ENCODE measurements at places on chromosomes 3 and 15.
A peak's percentile ranks its signal among the peaks of the same experiment; 100 is the strongest.

DNA sequence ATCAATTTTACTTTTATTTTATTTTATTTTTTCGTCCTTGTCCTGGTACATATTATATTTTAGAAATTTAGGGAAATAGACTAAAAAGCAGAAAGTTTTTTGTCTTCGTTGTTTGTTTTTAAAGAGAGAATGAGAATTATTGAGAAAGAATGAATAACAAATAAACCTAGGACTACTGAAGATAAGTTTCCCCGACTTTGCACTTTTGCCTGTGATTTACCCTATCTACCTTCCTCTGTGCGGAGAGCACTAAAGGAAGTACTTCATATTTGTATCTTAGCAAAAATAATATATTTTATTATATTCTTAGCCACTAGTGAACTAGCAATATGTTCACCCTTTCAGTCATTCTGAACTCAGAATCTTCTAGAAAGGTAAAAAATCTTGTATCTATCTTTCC is 60.6 kb downstream of the ECT2 start:
- DNase-seq: no peak

DNA sequence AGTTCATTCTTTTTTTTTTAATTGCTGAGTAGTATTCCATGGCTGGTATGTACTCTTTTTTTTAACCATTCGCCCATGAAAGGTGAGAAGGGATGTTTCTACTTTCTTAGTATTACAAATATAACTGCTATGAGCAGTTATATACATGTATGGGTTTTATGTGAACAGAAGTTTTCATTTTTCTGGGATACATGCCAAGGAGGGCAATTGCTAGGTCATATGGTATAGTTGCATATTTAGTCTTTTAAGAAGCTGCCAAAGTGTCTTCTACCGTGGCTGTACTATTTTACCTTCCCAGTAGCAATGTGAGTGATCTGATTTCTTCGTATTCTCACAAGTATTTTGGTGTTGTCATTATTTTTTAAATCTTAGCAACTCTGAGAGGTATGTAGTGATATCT is 11.2 kb upstream of the KLHL40 start:
- DNase-seq: no peak

GRCh38 chr3:94156626-94157025 is 93.8 kb downstream of the NSUN3 start:
- no peak for DNase-seq

GRCh38 chr3:189488241-189488767 is 142.9 kb upstream of the TP63 start:
- DNase-seq: no peak

DNA sequence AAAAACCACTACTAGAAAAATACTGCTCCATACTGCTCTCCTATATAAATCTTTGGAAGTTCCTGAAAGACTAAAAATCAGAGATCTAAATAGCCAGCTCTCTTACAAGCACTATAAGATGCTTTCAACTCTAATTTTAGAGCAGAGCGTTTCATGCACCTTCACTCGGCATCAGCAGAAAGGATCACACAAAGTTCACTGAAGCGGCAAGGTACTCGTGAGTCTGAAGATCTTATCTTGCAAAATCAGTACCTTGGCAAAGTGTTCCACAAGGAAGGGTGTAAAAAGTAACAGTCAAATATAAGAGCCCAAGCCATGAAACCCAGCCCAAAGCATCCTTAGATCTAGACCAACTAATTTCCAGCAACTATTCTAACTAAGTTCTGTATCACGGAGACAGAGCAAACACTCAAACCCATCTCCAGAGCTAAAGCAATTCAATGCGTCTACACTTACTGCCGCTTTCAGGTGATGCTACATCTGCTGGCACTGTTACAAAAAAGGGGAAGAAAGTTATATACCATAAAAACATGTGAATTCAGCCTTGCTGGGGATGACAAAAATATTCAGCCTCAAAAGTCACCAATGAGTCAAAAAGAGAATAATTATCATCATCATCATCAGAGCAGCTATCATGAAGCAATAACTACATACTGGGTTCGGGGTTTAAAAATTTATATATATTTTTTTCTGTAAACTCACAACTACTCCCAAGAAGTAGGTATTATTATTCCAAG is 16.3 kb downstream of the VPS39 start:
- DNase-seq: no peak

- DNase-seq: peak; percentile 47
These were observed 1.1 kb downstream of the VGLL4 start for GRCh38 chr3:11642431-11643191.

- DNase-seq: no peak
These were observed 118.5 kb upstream of the EPHA3 start for GRCh38 chr3:88988906-88989305.

DNA sequence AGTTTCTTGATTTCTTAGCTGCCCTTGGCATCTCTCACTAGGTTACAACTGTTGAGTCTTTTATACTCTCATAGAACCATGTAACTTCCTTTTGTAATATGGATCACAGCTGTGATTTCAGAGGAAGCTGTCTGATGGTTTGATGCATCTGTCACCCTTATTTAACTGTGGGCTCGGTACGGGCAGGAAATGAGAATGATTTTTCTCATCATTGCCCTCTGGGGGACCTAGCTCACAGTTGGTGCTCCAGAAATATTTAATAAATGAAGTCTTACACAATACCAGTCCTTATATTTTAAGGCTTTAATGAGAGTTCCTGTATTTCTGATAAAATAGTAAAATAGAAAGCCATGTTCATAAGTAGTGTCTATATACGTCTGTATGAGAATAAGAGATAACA is 151.2 kb downstream of the EBLN2 start:
- no peak for DNase-seq

- DNase-seq: no peak
These were observed 51.6 kb upstream of the TCF12 start for GRCh38 chr15:56866803-56867202.

DNA sequence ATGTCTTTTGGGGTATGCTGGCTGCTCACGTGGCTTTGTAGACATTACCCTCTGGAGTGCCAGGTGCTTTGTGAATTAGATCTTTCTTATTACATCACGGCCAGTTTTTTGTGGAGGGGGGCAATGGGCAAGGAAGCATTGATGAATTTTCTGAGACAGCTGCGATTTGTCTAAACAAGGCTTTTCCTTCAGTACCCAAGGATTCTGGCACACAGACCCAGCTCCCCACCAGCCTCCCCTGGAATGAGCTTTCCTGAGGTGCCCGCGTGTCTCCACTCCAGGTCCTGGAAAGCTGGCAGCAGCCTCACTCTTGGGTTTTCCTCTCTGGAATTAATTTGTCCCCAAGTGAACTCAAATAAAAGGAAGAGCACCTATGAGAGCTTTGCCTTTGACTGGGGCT is 157.6 kb upstream of the CTDSPL start:
- no peak for DNase-seq

DNA sequence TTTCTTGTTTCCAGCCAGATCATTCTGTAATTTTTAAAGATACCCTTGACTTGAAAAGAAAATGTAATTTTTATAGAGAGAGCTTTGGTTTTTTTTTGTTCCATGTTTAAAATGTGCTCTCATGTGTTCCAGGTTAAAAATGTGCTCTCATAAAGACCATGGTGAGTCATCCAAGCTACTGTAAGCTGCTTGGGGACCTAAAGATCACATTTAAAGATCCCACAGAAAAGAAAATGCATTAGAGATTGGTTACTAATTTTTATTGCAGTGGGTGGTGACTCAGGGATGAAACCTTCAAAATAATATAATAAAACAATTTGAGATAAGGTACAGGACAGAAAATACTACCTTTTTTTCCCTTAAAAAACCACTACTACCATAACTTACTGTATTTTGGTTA is 11.0 kb downstream of the TCF12 start:
- DNase-seq: no peak

DNA sequence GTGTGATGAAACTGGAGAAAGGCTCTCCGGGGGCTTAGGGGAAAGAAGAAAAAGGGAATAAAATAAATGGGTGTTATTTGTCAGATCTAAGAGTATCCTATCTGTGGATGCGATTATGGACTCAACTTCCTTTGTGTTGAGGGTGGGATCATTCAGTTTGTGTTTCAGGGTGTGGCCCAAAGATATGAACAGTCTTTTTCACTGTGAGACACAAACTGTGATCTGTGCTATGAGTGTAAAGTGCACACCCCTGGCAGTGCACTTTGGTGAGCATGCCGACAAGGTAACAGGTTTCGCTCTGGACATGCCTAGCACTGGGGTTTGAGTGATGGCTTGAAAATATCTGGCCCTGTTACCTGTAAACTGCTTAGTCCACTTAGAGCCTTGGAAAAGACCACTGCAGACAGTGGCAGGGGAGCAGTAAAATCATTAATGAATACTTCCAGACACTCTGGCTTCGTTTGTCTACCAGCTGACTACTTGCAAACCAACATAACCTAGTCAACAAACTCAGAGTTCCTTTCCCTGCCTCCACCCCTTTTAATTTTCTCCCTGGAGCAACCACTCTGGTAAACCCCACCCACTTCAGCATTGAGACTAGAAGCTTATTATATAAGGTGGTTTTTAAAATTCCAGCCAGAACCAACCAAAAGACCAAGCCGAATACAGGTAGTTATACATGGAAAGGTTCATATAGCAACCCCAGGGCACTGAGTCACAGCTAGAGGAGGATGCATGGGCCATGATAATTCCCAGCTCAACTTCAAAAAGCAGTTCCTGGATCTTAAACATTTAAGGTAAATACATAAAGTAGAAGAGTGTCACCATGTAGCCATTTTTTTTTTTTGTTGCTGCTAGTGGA is 55.1 kb downstream of the TAMM41 start:
- no peak for DNase-seq

DNA sequence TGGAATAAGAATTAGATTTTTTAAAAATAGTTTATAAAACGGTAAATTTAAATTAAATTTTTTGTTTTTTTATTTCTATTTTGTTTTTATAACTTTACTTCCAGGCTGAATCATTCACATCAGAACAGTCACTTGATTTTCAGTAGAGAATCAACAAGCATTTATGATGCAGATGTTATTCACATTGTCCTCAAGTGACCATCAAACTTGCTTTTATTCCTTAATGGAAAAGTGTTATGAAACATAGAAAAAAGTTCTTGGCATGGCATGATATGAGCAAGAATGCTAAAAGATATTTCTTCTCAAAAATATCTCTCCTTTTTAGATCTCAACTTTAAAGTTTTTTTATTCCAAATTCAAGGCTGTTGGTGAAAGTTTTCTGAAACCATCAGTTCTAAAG is 70.9 kb upstream of the TGFBR2 start:
- no peak for DNase-seq

DNA sequence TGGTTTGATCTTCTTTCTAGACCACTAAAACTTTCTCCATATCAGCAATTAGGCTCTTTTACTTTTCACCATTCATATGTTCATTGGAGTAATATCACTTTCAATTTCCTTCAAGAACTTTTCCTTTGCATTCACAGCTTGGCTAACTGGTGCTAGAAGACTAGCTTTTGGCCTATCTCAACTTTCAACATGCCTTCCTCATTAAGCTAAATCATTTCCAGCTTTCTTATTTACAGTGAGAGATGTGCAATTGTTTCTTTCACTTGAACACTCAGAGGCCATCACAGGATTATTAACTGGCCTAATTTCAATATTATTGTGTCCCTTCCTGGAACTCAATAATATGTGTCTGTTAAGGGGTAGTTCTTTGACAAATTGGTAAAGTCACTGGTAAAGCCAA is 42.8 kb upstream of the PLOD2 start:
- no peak for DNase-seq

DNA sequence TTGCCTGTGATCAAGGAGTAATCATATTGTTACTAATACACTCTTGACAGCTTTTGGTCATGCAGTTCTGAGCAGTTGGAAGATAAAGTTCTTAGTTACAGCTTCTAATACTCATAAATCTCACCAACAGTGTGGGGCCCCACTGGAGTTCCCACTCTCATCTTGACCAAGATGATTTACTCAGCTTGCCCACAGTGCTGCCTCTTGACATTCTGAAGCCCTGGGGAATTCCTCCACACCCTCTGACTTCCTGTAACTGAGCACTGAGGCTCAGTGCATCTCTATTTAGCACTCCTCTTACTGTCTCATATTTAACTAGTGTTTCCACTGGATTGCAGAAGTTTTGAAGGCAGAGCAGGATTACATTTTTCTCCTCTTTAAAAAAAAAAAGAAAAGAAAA is 1.9 kb upstream of the ARL6IP5 start:
- DNase-seq: no peak

GRCh38 chr3:69941439-69942176 is 57.9 kb upstream of the SAMMSON start:
- no peak for DNase-seq

DNA sequence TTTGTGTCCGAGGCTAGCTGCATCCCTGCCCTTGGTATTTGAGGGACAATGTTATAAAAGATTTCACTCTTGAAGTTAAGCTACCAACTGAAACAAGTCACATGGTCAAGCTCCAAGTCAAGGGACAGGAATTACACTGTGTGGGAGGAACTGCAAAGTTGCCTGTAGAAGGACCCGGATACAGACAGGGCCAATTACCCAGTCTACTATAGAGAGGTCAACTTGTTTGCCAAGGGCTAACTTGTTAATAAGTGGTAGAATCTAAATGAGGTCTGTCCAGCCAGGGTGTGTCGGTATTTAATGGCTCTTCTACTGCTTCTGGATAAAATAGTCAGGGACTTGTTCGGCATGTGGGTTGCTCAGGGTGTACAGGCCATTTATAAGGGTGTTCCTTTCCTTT is 55.7 kb downstream of the PTPRG start:
- no peak for DNase-seq

DNA sequence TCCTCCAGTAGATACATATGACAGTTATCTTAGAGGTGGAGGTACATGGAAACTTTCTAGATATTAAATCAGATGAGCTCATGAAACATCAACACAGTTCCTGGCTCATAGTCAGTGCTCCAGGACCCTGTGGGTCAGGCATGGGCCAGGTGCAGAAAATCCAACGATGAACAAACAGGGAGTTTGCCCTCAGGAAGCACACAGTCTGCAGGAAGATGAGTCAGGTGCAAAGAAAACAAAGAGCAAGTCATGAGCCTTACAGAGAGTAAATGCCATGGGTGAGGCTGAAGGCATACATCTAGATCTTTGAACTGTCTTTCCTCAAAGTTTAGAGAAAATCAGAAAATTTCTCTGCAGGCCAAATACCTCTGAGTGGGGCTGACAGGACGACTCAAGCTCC is 184.2 kb upstream of the TPM1 start:
- DNase-seq: no peak

- no peak for DNase-seq
These were observed 13.3 kb upstream of the SPTBN5 start for GRCh38 chr15:41907141-41907540.

GRCh38 chr3:53939813-53940212 is 48.2 kb upstream of the SELENOK start:
- no peak for DNase-seq

GRCh38 chr3:142459929-142460328 is 12.1 kb upstream of the XRN1 start:
- no peak for DNase-seq

Measured in NCI-H1105 treated with DMSO at 0.1 percent for 48 hours (cell line).